ENCODE measurements at places on chromosomes 11 and 22.

- ATAC-seq, result no peak
Measured at GRCh38 chr11:26331911-26332571, at the start of gene ANO3. Gene ANO3 (plus strand): TSS chr11:26332130. CDS start chr11:26332276, 146 bp downstream.

DNA sequence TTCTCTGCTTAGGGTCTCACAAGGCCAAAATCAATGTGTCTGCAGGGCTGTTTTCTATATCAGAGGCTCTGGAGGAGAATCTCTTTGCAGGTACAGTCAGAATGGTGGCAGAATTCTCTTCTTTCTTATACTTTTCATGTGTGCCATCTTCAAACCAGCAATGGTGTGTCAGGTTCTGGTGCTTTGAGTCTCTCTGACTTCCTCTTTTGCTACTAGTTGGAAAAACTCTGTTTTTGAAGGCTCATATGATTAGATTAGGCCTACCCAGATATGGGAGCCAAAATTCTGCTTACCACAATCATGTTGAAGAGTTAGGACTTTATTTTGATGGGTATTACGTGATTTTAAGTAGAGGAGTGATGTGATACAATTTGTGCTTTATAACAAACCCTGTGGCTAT lies 18.8 kb upstream of the TECTA start:
- ATAC-seq, result no peak

DNA sequence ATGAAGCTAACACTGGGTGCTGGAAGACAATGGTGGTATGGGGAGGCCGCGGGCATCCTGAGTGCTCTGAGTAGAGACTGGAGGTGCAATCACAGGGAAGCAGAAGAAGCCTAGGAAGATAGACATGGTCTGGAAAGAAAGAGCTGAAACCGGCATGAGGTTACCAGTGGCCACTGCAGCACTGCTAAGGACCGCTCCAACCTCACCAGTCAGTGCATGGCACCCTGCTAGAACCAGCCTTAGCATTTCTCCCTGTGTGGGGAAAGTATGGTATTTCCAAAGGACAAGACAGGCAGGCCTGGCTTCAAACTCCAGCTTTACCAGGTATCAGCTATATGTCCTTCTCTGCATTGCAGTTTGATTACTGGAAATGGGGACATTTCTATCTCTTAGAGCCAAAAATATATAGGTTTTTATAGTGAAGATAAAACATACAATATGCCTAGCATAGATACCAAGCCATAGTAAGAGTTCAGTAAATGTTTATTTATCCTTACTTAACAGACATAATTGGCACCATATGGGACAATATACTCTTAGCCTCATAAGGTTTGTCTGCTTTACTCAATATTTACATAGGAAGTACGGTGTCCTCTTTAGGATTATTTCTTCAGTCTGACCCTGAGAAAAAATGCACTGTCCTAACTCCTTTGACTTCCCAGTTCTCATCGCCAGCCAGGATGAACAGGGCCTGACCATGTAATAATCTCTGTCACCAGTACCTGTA lies 231.1 kb downstream of the TENM4 start:
- no peak for ATAC-seq

GRCh38 chr22:28630177-28630574 lies 49.5 kb downstream of the TTC28 start:
- ATAC-seq, result no peak

- no peak for ATAC-seq
Measured at GRCh38 chr11:132493801-132494200, 1038.5 kb downstream of the OPCML start.

DNA sequence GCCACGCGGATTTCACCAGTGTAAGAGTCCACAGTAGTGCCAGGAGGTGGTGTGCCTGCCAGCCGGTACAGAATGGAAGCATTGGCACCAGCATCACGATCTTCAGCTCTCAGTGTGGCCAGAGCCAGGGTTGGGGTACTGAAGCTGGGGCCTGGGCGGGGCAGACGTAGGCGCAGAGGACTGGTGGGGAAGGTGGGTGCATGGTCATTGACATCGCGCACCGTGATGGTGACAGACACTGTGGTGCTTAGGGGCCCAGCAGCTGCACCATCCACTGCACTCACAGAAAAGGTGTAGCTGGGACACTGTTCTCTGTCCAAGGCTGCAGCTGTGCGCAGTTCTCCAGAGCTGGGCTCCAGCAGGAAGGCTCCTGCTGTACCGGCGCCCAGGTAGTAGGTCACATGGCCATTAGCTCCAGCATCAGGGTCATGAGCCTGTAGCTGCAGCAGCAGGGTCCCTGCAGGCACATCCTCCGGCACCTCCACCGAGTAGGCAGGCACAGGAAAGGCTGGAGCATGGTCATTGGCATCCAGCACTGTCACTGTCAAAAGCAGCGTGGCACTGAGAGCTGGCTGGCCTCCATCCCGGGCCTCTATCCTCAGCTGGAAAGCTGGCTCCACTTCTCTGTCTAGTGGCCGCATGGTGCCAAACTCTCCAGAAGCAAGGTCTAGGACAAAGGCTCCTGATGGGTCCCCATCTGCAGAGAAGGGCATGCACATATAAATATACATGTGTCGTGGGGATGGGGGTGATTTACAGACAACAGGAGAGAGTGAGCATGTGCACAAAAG lies 7.9 kb upstream of the TPP1 start:
- ATAC-seq, result no peak

GRCh38 chr11:67033661-67034166 lies 10.8 kb downstream of the SYT12 start:
- peak; percentile 17 for ATAC-seq

DNA sequence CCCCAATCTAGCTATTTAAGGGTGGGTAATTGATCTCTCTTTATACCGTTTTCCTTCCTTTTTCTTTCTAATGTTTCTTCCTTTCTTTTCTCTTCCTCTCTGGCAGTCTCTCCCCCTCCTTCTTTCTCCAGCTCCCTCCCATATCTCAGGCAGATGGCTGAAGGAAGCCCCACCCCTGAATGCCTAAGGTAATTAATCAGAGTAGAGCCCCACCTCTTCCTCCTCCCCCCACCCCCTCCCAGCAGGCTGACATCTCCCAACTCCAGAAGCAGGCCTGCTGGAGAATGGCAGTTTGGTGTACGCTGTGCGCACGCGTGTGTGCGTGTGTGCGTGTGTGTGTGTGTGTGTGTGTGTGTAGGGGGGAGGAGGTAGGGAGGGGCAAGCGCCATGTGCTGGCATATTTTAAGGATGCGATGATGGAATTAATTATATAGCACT lies 122.6 kb downstream of the APOL5 start:
- no peak for ATAC-seq

- ATAC-seq, result no peak
Measured at GRCh38 chr22:20658433-20659222, 115.3 kb upstream of the SERPIND1 start.

GRCh38 chr11:129048911-129049310 lies 106.2 kb upstream of the TP53AIP1 start:
- no peak for ATAC-seq

- no peak for ATAC-seq
Measured at GRCh38 chr11:10694486-10695239, 1.1 kb upstream of the IRAG1 start.

GRCh38 chr22:29840498-29840897 lies 2.4 kb upstream of the ASCC2 start:
- ATAC-seq, result no peak

GRCh38 chr22:41482319-41482935 lies 13.5 kb downstream of the ACO2 start:
- ATAC-seq, result no peak

DNA sequence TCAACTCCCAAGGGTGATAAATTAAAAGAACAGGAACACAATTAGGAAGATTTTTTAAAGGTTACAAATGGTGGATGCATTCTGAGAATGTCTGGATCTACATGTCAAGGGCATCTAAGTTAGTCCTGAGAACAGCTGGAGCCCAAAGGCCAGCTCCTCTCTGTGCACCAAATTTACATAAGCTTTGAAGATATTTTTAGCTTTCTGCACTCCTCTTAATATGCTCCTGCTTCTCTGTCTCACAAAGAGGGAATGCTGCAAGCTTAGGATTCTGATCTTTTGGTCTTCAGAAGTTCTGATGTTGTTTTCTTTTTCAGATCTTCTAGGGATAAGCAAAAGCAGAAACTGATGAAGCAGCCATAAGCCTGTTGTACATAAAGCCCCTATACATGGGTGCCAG lies 309.8 kb upstream of the NCAM1 start:
- ATAC-seq, result no peak

- no peak for ATAC-seq
Measured at GRCh38 chr11:18632841-18633240, 1.3 kb downstream of the SPTY2D1 start.

DNA sequence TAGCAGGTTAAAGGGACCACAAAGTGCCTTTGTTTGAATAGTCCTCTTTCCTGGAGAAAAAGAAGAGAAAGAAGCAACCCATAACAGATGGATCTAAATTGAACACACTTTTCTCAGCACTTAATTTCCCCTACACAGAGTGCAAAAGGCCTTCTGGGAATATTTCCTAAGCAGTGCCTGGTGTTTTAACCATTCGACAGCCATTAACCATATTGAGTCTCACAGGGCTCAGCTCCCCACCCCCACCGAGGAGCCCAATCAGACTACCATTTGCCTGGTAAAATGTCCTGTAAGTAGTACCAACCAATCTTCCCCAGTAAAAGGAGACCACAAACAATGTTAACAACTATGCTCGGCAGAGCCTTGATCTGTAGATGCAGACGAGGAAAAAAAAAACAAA lies 40.7 kb upstream of the SLC6A5 start:
- no peak for ATAC-seq

DNA sequence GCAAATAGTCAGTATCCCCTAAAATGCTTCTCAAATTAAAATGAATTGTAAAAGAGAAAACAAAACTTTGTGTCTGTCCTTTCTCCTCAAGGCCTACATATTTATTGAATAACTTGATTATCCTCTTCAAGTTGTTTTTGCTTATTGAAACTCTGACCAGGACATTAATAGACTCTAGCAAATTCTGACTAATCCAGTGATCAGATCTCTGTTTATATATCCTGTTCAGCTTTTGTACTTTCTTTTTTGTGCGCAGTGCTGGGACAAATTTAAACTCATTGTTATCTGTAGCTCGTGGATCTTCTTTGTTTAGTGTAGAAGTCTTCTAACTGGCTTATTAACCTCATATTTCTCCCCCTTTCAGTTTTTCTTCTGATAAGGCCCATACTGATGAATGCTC lies 139.9 kb upstream of the SORL1-AS1 start:
- ATAC-seq, result no peak

DNA sequence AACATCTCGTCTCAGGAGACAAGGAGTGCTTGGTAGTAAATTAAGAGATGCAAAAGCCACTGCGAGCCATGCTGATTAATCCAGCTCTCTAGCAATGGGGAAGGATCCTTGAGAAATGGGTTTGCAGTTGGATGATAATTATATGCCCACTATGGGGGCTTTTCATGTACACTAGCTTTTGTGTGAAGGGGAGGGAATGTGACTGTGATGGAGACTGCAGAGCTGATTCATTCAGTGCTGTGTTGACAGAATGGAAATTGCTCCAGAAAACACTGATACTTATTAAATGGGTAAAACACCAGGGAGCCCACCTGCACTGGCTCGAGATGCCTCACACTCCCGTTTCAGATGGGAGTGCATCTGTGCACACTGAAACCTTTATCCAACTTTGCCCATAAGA lies 37.0 kb upstream of the KIRREL3 start:
- ATAC-seq, result no peak

DNA sequence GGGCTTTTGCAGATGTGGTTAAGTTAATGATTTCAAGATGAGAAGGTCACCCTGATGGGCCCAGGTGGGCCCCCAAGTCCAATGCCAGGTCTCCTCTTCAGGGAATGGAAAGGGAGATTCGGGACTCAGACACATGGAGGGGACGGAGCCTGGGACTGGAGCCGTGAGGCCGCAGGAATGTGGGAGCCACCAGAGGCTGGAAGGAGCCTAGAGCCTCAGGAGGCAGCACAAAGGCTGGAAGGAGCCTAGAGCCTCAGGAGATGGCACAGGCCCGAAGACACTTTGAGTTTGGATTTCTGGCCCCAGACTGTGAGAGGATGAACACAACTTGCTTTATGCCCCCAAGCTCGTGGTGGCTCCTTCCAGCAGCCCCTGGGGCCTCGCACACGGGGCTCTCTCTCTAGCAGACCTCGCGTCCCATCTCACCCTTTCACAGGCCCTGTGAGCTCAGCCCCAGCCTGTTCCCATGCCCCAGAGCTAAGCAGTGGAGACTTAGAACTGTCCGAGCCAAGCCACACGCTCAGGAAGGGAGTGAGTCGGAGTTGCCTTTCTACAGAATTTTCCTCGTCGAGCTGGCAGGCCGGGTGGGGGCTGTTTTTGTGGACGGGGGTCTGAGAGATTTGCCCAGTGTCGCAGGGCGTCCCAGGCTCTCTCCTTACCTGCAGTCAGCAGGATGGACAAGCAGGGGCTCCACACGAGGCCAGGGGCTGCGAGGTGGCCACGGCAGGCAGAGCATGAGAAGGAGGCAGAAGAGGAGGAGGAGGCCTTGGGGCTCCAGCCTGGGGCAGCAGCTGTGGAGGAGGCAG lies 937.6 kb downstream of the BRD1 start:
- no peak for ATAC-seq

DNA sequence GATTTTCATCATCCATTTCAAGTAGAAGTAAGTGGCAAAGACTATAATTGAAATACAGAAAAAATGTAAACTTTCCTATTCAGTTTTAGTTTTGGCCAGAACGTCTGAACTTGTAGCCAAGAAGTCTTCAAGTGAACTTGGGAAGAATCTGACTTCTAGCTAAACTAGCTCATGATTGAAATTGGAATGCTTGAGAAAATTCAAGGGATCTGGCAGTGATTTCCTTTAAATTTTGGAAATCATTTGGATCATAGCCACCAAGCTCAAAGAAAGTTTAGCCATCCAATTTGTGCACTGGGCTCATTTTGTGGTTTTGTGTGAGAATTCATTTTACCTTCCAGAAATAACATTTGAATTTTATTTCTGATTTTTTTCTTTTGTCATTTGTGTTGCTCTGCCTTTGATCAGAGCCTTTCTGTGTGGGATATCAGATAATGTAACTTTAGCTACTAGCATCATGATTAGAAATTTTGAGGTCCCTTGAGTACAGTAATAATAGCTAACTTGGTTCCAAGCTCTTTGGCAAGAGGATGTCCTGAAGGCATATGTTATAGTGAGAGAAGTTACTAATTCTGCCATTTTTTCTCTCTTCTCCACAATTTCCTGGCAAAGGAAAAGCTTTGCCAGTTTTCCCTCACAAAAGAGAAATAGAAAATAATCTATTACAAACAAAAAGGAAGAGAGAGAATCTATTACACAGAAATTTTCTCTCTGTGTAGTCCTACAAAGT lies 2123.7 kb upstream of the RAG2 start:
- ATAC-seq, result no peak
